ENCODE measurements at places on chromosomes 6 and 20. TPM values are rescaled to one million over a fixed set of nuclear protein-coding genes. Genes with fewer than 3 reads are reported as not detected.

Gene C4A
- total RNA-seq = 9.7 TPM

Gene OTOR
- total RNA-seq = not detected

DNA sequence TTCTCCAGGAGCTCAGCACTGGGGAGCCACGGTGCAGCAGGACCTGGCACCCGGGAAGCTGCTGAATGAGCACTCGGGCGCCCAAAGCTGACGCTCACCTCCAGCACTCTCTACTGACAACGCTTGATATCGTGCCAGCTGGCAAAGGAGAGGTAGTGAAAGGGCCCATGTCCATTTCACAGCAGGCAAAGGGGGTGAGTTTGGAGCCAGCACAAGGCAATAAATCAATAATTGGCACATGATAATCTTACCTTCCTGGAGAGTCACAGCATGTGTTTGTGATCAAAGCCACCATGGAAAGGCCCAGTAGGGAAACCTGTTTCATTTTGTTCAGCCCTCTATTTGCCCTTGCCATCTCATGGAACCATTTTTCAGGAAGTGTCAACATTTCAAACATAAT, 23.3 kb upstream of the SMIM26 start:
- H3K4me1 ChIP-seq = no peaks in the 10 kb centered on the region
- H3K36me3 ChIP-seq = peaks cover 27% of the 10 kb centered on the region
- H3K27me3 ChIP-seq = no peaks in the 10 kb centered on the region
- no peak overlapping the region for H3K27ac ChIP-seq
- H3K4me3 ChIP-seq = no peak overlapping the region

- H3K27ac ChIP-seq = peak overlapping the region; percentile 58
- DNase-seq = no peak
- peak overlapping the region; percentile 55 for H3K4me3 ChIP-seq
These were observed 21.8 kb upstream of the NAA20 start for GRCh38 chr20:19995220-19995863.

- H3K4me1 ChIP-seq = no peaks in the 10 kb centered on the region
- H3K27me3 ChIP-seq = no peaks in the 10 kb centered on the region
- no peak for DNase-seq
These were observed 20.6 kb downstream of the EPM2A start for GRCh38 chr6:145714731-145715130.

GRCh38 chr6:156794546-156795354, 17.6 kb downstream of the ARID1B start:
- H3K27me3 ChIP-seq = no peaks in the 10 kb centered on the region
- H3K4me1 ChIP-seq = peaks cover 64% of the 10 kb centered on the region
- no peak for DNase-seq
- no peak overlapping the region for H3K4me3 ChIP-seq
- peaks cover 15% of the 10 kb centered on the region for H3K36me3 ChIP-seq

Gene FBXO9
- 78.5 TPM for total RNA-seq

Gene HDGFL1
- total RNA-seq = not detected

GRCh38 chr6:110474500-110474899, 1.9 kb downstream of the SLC22A16 start:
- DNase-seq = no peak
- no peak overlapping the region for H3K27ac ChIP-seq
- no peaks in the 10 kb centered on the region for H3K36me3 ChIP-seq

Gene FBXO30
- total RNA-seq = 8.3 TPM

DNA sequence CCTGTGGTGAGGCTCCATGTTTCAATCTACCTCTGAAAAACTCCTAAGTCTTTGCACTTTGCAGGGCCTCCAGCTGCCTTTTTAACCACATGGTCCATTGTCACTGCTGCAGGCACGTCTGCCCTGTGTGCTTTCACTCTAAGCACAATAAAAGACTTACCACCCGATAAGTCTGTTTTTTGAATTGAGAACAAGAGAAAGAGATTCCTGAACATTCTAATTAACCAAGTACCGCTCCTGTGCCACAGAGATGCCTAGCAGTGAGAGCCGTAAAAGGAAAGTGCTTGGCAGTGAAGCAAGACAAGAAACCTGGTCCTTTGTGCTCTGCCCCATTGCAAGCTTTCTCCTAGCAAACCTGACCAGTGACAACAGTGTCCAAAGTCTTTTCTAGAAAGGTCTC, 487.6 kb upstream of the FLRT3 start:
- peaks cover 18% of the 10 kb centered on the region for H3K4me1 ChIP-seq
- H3K36me3 ChIP-seq = peaks cover 1% of the 10 kb centered on the region
- DNase-seq = no peak
- H3K27ac ChIP-seq = no peak overlapping the region

- H3K27ac ChIP-seq = no peak overlapping the region
- peaks cover 5% of the 10 kb centered on the region for H3K4me1 ChIP-seq
- H3K36me3 ChIP-seq = no peaks in the 10 kb centered on the region
- H3K27me3 ChIP-seq = no peaks in the 10 kb centered on the region
- no peak for DNase-seq
- no peak overlapping the region for H3K4me3 ChIP-seq
These were observed 56.4 kb downstream of the RFX6 start for GRCh38 chr6:116933485-116933884.

- H3K27ac ChIP-seq = no peak overlapping the region
- H3K4me3 ChIP-seq = no peak overlapping the region
- H3K27me3 ChIP-seq = peaks cover 10% of the 10 kb centered on the region
- no peaks in the 10 kb centered on the region for H3K36me3 ChIP-seq
- DNase-seq = no peak
- peaks cover 45% of the 10 kb centered on the region for H3K4me1 ChIP-seq
These were observed 203.4 kb upstream of the SULF2 start for GRCh38 chr20:47988676-47989075.

Gene PTPRK
- 63.4 TPM for total RNA-seq

Gene PGBD1
- 3.6 TPM for total RNA-seq

DNA sequence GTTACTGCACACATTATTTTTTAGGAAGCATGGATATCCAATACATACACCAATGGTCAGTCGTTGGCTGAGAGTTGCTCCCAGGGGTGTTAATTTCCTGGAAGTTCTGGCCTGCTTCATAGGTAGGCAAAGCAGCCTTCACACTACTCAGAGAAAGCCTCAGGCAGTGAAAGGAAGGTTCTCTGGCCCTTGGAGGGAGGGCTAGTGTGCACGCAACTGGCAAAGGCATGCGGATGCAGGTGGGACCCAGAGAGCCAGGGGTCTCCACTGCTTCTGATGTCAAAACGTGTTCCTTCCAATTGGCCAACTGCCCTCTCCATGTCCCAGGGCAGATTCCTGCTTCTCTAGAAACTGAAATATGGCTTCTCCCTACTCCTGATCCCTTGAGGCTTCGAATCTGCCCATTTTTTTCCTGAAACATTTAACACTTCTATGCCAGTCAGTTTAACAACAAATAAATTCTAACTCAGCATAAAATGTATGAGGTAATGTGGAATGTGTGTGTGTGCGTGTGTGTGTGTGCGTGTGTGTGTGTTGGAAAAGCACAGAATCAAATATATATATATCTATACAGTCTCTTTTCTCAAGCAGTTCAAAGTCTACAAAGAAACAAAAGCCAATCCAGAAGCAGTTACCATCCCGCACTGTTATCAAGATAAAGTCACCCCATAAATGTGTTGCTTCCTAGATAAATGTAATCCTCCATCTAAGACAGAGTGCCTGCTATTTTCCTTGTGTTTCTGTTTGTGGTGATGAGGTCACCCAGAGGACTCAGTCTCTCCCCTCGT, 94.0 kb upstream of the HIVEP1 start:
- no peak for DNase-seq
- no peaks in the 10 kb centered on the region for H3K36me3 ChIP-seq
- peaks cover 19% of the 10 kb centered on the region for H3K4me1 ChIP-seq
- no peaks in the 10 kb centered on the region for H3K27me3 ChIP-seq

- H3K4me1 ChIP-seq = peaks cover 8% of the 10 kb centered on the region
- H3K36me3 ChIP-seq = peaks cover 10% of the 10 kb centered on the region
- H3K4me3 ChIP-seq = no peak overlapping the region
- H3K27me3 ChIP-seq = peaks cover 83% of the 10 kb centered on the region
- DNase-seq = no peak
These were observed 1.6 kb upstream of the PSMB8 start for GRCh38 chr6:32845384-32845884.

DNA sequence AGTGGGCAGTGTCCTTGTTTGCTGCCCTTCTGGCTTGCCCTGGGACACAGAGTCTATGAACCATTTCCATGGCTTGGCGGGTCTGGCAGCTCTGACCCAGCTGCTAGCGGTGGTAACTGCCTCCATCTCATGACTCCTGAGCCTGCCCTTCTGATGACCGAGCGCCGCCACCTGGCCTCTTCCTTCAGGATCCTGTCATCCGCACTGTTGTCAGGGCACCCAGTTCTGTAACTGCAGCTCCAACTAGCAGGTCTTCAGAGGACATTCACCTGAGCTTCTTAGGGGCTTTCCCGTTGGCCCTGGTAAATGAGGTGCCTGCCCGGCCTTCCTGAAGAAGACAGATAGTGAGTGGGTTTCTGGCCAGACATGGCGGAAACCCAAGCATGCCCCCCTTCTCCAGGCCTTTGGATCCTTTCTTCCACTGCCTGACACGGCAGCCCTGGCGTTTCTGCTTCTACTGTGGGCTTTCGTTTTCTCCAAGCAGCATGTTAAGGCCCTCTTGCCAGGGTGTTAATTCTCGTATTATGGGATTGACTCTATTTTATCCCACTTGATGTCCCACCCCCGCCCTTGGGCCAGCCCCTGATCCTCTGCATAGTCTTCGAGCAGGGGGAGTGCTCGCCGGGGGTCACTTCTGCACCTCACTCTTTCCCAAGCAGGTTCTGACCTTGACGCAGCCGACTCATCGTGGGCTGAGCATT, 24.7 kb downstream of the PACSIN1 start:
- H3K27me3 ChIP-seq = no peaks in the 10 kb centered on the region
- no peak overlapping the region for H3K27ac ChIP-seq
- no peak overlapping the region for H3K4me3 ChIP-seq

GRCh38 chr6:63352069-63352543, 32.3 kb upstream of the LGSN start:
- H3K36me3 ChIP-seq = no peaks in the 10 kb centered on the region
- no peaks in the 10 kb centered on the region for H3K4me1 ChIP-seq
- no peak for DNase-seq
- H3K4me3 ChIP-seq = no peak overlapping the region
- H3K27me3 ChIP-seq = no peaks in the 10 kb centered on the region

- no peak overlapping the region for H3K27ac ChIP-seq
- no peaks in the 10 kb centered on the region for H3K36me3 ChIP-seq
- DNase-seq = no peak
These were observed 277.0 kb upstream of the TBX18 start for GRCh38 chr6:85041376-85041775.

Gene ZBTB9
- total RNA-seq = 11.3 TPM

DNA sequence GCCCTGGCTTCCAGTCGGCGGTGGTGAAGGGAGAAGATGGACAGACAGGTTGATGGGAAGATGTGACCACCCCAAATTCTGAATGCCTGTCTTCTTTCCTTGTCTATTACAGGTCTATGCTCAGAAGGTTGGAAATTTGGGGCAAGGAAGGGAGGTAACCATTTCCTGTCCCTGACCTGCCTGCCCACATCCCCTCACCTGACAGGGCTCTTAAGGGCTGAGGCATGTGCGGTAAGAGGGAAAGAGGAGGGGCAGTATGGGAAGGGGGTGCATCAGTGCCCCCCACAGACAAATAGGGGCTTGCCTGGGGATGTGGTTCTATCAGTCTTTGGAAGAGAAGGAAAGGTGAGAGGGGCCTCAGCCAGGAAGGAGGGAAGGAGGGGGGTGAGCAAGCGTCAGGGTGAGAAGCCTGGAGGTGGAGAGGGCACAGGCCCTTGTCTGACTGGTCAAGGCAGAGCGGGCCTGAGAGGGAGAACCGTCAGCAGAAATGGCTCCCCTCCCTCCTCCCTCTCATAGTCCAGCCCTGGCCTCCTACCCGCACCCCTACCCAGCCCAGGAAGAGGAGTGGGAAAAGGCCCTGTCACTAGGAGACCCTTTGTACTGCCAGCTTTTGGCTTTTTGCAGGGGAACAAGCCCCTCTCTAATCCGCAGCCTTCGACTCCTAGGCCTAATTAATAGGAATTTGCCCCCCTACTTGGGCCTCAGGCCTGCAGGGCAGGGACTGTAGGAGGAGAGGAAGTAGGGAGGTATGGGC, 104.4 kb upstream of the FOXP4 start:
- no peak overlapping the region for H3K4me3 ChIP-seq
- H3K4me1 ChIP-seq = peaks cover 47% of the 10 kb centered on the region
- DNase-seq = no peak

DNA sequence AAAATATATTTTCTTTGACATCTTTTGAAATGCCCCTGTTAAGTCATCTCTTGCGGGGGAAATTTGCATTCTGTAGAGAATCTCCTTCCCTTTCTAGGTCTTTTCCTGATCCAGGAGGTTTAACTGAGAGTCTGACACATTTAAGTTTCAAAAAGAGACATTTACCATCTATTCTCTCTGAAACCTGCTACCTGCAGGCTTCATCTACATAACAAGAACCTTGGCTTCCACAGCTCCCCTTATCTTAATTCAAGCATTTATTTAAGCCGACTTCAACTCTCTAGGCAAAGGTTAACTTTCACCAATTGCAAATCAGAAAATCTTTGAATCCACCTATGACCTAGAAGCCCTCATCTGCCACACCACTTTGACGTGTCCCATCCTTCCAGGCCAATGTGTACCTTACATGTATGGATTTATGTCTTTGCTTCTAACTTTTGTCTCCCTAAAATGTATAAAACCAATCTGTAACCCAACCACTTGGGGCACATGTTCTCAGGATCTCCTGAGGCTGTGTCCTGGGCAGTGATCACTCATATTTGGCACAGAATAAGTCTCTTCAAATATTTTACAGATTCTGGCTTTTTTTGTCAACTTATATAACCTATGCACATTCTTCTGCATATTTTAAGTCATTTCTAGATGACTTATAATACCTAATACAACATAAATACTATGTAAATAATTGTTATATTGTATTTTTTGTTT, 666.7 kb downstream of the UTRN start:
- no peak for DNase-seq
- no peaks in the 10 kb centered on the region for H3K36me3 ChIP-seq
- H3K4me1 ChIP-seq = no peaks in the 10 kb centered on the region

- H3K4me3 ChIP-seq = no peak overlapping the region
- no peaks in the 10 kb centered on the region for H3K4me1 ChIP-seq
- H3K27ac ChIP-seq = no peak overlapping the region
These were observed 102.3 kb downstream of the IRF4 start for GRCh38 chr6:493840-494239.

DNA sequence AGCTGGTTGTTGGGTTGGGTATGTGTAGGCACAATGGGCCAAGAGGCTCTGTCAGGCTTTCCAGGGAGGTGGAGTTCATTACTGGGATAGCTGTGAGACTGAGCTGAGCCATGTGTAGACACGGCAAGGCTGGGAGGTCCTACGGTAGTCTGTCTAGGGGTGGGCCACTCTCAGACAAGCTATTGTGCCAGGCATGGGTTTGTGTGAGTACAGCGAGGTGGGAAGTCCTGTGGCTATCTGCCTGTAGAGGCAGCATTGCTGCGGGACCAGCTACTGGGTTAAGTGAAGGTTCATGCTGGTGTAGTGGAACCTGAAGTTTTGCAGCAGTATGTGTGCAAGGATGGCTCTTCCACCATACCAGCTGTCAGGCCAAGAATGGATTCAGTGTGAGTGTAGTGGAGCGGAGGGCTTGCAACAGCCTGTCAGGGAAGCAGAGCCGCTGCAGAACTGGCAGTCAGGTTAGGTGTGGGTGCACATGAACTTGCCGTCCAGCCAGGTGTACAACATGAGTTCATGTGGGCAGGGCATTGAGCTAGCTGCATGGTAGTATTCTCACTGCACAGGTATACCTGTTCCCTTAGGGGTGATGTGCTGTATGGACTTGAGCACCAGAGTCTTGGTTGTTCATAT, 78.0 kb upstream of the CENPW start:
- no peak for DNase-seq
- no peak overlapping the region for H3K4me3 ChIP-seq
- H3K27ac ChIP-seq = no peak overlapping the region
- H3K27me3 ChIP-seq = no peaks in the 10 kb centered on the region
- peaks cover 14% of the 10 kb centered on the region for H3K36me3 ChIP-seq

GRCh38 chr6:26556263-26557070, 18.3 kb downstream of the HMGN4 start:
- peaks cover 10% of the 10 kb centered on the region for H3K4me1 ChIP-seq
- DNase-seq = no peak
- no peaks in the 10 kb centered on the region for H3K36me3 ChIP-seq
- no peak overlapping the region for H3K4me3 ChIP-seq
- peaks cover 2% of the 10 kb centered on the region for H3K27me3 ChIP-seq
